ENCODE measurements at places on chromosomes 7 and 10.

DNA sequence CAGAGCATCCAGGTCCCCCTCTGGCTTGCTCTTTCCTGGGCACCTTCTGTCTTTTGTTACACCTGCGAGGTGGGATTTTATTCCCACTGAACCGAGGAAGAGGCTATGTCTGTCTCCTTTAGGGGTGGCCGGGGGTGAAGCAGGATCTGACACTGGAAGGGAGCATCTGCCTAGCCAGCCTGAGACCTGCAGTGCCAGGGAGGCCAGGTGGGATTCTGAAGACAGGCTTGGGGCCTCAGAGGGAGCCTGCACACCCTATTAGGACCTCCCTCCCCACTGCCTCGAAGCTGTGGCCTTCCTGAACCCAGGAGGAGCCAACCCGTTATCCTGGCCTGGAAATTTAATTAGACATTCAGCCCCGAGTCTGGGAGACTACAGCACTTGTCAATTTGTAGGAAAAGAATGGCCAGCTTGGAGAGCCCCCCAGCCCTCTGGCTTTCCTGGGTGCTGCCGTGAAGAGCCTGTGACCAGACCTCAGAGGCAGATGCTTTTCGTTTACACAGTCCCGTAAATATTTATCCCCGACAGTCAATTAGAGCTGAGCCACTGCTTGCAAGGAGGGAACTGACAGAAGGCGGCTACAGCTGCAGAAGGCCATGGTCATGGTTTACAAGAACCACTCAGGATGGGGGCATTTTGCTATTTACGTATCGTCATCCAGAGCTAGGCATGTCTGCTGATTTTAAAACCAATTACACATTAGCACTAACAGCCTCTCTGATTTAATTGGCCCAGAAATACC lies 19.7 kb downstream of the CHAT start:
- no peak for DNase-seq

- no peak for DNase-seq
These were observed 77.4 kb downstream of the CACNB2 start for GRCh38 chr10:18217577-18217976.

GRCh38 chr7:156650042-156650441 lies 9.5 kb downstream of the RNF32 start:
- no peak for DNase-seq

DNA sequence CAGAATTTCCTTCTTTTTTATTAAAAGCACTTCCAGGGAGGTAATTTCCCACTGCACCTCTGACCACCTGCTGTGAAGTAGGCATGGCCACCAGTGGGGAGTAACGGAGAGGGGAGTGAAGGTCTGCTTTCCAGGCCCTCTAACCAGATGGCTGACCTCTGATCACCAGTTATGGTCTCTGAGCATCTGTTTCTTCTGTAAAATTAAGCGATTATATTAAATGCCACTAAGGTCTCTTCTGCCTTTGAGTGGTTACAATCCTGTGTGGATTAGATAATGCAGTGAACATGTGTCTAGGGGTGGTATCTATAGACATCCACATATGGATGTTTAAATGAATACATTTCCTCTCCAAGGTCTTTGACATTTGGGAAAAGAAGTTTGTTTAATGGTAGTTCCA lies 199.6 kb downstream of the HERPUD2 start:
- DNase-seq: no peak

DNA sequence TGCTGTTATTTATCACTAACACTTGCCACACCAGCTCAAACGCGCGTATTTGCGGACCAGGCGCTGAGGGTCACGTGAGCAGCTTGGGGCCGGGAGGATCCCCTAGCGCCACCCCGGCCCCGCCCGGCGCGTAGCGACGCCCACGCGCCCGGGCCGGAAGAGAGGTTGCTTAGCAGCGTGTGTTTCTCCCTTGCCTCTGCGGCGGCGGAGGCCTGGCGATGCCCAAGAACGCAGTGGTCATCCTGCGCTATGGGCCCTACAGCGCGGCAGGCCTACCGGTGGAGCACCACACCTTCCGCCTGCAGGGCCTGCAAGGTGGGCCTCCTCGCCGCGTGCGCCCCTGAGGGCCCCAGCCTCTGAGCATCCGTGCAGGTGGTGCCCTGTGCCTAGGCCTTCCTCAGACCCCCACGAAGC lies at the start of gene C10orf53:
Gene C10orf53, plus strand, starts transcription at position 172 of the 414 bp plus-strand sequence. Its CDS starts 47 bp downstream, at position 219.
- DNase-seq: no peak

GRCh38 chr10:76839276-76839675 lies 798.3 kb downstream of the KCNMA1 start:
- DNase-seq: no peak

GRCh38 chr10:76115471-76116155 lies 684.2 kb downstream of the LRMDA start:
- no peak for DNase-seq

DNA sequence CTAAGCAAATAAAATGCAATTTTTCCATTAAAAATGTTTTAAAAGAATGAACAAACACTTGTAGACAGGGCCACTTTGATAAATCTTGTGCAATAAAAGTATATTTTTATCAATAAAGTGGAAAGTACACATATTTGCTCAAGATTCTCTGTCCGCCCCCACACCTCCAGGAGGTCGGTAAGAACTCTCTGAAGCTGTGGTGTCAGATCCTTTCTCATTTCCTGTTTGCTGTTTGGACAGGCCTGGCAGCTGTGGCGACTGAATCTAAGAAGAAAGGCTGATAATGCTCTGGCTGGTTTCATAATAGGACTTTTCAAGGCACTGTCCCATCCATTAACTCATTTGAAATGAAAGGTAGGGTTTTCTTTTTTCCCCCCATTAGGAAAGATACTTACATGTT lies 15.3 kb upstream of the ASB4 start:
- DNase-seq: no peak

- no peak for DNase-seq
These were observed 554.0 kb downstream of the MDFIC start for GRCh38 chr7:115475761-115476385.

DNA sequence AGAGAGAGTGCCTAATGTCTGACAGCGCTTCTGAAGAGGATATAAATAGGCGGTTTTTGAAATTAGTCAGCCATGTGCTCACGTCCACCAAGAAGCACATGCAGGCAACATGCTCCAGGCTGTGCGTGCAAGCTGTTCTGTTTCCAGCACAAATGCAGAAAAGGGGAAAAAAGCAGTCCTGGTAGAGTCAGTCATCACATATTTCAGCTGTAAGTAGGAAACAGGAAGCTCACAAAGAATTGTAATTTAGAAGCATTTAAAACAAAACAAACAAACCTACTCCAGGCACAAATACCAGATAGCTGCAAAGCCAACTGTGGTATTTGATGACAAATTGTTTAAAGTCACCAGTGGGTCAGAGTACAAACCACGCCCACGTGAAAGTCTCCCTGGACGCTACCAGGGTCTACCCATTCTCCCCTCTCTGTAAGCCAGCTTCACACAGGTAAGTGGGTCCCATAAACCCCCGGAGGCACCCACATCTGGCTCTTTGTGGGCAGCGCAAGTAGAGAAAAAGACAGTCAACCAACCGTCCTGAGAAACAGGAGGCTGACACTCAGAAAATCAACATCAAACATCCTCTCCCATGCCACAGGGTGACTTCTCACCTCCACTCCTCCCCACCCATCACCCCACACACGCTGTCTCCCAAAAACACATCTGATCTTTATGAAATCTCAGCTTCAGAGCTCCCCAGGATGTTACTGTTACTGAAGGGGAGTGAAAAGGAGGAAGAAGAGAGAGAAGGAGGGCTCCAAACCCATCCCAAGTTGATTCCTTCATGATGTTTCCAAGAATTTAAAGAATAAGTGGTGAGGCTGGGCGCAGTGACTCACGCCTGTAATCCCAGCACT lies 186.4 kb downstream of the FAM107B start:
- no peak for DNase-seq

DNA sequence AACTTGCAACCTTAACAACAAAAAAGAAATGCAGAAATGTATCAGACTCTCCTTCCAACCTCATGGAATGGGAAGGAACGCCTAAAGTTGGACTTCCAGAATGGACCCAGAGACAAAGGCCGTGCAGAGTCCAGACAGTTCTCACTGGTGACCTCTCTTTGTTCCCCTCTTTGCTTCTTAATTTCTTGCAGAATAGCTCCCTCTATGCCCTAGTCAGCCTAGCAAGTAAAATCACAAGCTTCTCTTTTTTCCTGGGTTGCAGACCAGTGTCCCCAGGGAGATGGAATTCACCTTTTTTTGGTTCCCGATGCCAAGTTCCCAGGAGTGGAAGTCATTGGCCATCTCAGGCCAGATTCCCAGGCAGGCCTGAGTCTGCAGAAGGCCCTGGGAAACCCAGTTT lies 278.0 kb downstream of the CCSER2 start:
- DNase-seq: no peak

DNA sequence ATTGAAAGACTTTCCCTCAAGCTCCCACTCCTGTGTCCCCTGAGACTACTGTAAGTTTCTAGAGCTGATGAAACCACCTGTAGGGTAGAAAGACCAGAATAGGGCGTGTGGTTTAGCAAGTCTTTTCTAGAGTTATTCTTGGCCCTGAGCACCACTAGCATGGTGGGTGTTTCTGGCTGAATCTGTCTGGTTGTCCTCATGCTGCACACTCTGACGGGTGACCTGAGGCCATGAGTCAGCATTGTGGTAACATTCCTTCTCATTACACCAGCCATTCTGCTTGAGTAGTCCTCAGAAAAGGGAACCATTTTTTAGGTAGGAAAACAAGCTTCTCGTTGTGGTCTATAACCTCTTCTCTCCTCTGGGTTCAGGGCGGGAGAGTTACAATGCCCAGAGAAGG lies 250.3 kb downstream of the SNX13 start:
- DNase-seq: no peak

DNA sequence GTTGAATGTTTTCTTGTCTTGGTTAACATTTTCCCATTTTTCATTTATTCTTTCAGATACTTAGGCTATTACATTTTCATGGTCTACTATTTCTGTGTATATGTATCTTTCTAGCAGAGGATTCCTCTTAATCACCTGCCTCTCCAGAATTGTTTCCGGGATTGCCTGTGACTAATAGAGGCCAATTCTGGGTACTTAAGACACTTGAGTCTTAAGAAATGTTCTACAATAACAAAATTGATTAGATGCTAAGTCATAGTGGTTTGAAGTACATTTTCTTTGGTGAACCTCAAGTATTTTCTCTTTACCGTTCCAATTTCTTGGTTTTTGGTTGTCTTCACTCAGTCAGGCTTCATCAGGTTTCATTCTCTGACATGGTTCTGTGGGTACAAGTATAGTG lies 26.4 kb downstream of the BBS9 start:
- DNase-seq: no peak

- no peak for DNase-seq
These were observed 103.4 kb downstream of the GRID1 start for GRCh38 chr10:86263209-86263608.

DNA sequence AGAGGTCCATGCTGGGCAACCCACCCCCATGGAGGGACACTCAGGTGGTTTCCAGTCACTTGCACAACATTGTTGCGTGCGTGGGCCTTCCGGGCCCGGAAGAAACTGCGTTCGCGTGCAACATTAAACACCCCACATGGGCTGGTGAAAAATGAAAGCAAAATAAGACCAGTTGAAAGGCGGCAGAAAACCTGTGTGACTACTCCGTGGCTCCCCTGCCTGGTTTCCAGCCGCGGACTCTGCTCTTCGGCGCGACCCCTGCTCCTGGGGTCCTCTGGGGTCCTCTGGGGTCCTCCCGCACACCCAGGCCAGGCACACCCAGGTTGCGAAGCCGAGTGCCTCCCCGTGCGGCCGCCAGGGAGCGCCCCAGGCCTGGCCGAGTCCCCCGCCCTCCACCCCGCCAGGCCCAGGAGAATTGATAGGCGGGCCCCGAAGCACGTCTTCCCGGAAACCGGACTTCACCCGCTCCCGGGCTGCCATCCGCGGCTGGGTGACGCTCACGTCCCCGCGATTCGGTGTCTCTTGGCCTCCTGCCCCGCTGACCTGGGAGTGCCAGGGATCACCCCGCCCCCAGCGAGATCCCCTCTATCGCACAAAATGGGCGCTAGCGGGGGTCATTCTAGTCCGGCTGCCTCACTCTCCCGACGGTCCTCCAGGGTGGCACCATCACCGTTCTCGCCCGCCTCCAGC lies 1.9 kb upstream of the SH2D4B start:
- DNase-seq: peak; percentile 48

Measured in stimulated activated CD4-positive, alpha-beta T cell treated with anti-CD3 and anti-CD28 coated beads, Interleukin-15, amount 100 ng/mL, for 1 hour (primary cell).